ENCODE measurements at places on chromosomes 4 and X.

- DNase-seq: no peak
These were observed 1066.0 kb downstream of the GLUD2 start for GRCh38 chrX:122113376-122113775.

GRCh38 chrX:111483881-111484280 lies 27.6 kb upstream of the SERTM2 start:
- DNase-seq: no peak

GRCh38 chr4:56307423-56307822 lies 79.9 kb downstream of the AASDH start:
- no peak for DNase-seq

DNA sequence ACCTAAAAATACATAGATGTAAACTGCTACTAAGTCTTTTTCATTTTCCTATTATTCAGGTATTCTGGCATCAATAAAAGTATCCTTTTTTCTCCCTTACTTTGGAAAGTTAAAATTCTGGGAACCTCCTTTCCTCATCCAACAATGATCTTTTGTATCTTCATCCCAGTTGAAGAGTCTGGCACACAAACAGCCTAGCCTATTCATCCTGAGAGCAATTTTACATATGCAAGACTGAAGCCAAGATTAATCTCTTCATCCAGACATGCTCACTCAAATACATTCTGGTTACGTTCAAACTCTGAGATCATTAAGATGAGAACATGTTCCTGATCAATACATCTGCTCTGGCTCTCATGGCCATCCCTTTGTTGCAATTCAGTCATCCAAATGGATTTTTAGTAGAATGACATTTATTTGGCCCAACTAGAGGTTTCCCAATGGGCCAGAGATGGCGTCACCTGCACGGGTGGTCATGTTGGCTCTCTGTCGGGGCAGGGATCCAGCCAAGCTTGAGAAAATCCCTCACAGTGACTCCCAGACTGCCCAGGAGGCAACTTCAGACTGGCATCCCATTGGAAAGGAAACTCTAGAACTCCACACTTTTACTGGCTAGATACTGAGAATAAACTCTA lies 135.3 kb upstream of the VCX2 start:
- no peak for DNase-seq

GRCh38 chr4:138749303-138749702 lies 266.3 kb upstream of the NOCT start:
- no peak for DNase-seq

DNA sequence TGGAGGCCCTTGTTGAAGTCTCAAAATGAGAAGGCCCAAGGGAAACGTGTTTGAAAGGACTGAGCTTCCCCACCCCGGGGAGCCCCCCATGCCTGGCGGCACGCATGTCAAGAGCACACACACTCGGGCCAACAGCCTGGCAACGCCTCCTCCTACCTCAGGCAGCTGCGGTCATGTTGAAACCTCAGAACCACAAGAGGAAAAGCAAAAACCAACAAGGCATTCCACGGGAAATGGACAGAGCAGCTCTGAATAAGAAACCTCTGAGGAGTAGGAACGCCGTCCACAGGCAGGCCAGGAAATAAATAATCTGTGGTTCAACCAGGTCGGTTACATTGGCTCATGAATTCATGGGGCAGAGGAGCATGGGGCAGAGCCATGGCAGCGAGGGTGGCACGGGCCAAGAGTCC lies 95.7 kb upstream of the AFAP1 start:
- no peak for DNase-seq

DNA sequence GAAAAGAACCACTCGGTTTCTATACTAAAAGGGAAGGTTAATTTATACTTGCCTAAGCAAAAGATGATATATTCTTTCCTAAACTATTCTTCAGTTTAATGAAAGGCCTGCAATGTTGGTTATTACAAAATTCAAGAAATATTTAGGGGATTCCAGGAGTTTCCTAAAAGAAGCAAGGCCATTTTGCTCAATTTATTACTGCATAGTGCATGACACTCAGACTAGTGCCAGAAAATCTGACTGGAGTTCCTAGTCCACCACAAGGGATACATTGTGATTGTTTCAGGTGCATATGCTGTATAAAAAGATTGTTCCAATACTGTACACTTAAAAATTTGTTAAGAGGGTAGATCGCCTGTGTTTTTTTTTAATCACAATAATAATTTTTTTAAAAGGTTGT lies 78.7 kb downstream of the CAPN6 start:
- no peak for DNase-seq

GRCh38 chr4:177001271-177002175 lies 208.8 kb upstream of the VEGFC start:
- no peak for DNase-seq

GRCh38 chrX:42025861-42026260 lies 102.5 kb upstream of the CASK start:
- DNase-seq: no peak

- no peak for DNase-seq
These were observed 56.7 kb upstream of the HGFAC start for GRCh38 chr4:3384771-3385710.

GRCh38 chr4:47550899-47551548 lies 65.9 kb downstream of the ATP10D start:
- no peak for DNase-seq

GRCh38 chr4:5712517-5712916 lies 1.5 kb downstream of the EVC start:
- no peak for DNase-seq

GRCh38 chr4:116215622-116216021 lies 869.8 kb downstream of the TRAM1L1 start:
- DNase-seq: no peak

GRCh38 chrX:31154946-31155345 lies 83.1 kb upstream of the FTHL17 start:
- no peak for DNase-seq

- no peak for DNase-seq
These were observed 93.2 kb downstream of the SORBS2 start for GRCh38 chr4:185718578-185719499.

- no peak for DNase-seq
These were observed 217.6 kb upstream of the TTC29 start for GRCh38 chr4:147163311-147163710.

- DNase-seq: no peak
These were observed 690.0 kb upstream of the HS3ST1 start for GRCh38 chr4:12118651-12119213.

Data from GM18507 (cell line).